ENCODE measurements at places on chromosomes 5 and 9.

DNA sequence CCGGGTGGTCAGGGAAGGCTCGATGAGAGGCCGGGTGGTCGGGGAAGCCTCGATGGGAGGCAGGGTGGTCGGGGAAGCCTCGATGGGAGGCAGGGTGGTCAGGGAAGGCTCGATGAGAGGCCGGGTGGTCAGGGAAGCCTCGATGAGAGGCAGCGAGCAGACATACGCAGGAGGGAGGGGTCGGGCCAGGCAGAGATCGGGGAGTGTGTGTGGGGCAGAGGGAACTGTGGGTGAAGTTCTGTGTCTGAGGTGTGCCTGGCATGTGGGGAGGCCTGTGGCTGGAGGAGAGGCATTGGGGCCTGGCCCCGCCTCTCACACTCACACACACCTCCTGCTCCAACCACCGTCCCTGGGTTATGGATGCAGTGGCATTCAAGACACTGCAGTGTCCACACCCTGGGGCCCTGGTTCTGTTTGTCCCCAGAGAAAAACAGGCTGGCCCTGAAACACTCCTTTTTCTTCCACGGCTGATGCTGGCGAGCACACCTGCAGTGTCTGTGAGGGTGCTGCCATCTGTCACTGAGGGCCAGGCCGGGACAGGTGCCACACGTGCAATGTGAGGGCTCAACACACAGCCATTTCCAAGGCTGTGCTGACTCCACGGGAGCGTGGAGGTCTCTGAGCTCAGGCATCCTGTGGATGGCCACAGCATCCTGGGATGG is 6.5 kb upstream of the PLEKHG4B start:
- no peak overlapping the region for H3K27ac ChIP-seq
- H3K4me3 ChIP-seq: no peak overlapping the region
- peaks cover 7% of the 10 kb centered on the region for H3K27me3 ChIP-seq
- peaks cover 4% of the 10 kb centered on the region for H3K4me1 ChIP-seq
- DNase-seq: no peak
- no peaks in the 10 kb centered on the region for H3K36me3 ChIP-seq

DNA sequence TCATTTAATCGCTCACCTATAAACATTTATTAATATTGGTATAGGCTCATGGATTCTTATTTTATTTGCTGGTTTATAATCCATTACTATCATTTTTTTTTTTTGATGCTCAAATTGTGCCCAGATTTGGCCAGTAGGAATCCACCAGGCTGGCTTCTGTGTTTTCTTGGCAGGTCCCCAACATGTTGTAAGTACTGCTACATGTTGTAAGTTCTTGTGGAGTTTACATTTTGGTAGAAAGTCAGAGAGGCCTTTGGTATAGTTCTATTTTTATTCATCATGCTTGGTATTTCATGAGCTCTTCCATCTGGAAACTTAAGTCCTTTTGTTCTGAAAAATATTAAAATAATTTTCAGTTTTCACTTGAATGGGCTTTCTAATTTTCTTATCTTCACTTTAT is 47.1 kb downstream of the MAT2B start:
- no peaks in the 10 kb centered on the region for H3K4me1 ChIP-seq
- no peak overlapping the region for H3K4me3 ChIP-seq
- DNase-seq: no peak
- H3K27ac ChIP-seq: no peak overlapping the region

- peak; percentile 50 for DNase-seq
- H3K27me3 ChIP-seq: no peaks in the 10 kb centered on the region
- H3K27ac ChIP-seq: no peak overlapping the region
- H3K4me1 ChIP-seq: no peaks in the 10 kb centered on the region
- H3K4me3 ChIP-seq: no peak overlapping the region
- no peaks in the 10 kb centered on the region for H3K36me3 ChIP-seq
These were observed 77.7 kb downstream of the DNAH5 start for GRCh38 chr5:13866792-13867191.

DNA sequence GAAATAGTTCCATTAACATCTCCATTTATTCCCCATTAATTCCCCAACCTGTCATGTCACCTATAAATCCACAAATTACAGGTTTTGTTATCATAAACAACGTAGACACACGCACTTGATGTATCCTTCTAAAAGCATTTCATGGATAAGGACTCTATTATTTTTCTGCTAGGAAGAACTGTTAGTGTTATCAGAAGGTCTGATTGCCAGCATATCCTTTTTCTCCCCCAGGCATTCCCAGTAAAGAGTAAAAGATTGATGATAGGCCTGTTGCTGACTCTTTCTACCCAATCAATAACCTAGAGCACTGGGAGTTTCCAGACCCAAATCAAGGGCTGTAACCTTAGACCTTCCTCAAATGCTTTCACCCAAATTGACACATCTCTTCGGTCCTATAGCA is 60.8 kb downstream of the RFK start:
- H3K4me3 ChIP-seq: no peak overlapping the region
- DNase-seq: no peak
- H3K27ac ChIP-seq: no peak overlapping the region
- H3K4me1 ChIP-seq: no peaks in the 10 kb centered on the region

GRCh38 chr5:100590867-100591266 is 55.7 kb downstream of the FAM174A start:
- H3K27me3 ChIP-seq: no peaks in the 10 kb centered on the region
- H3K27ac ChIP-seq: no peak overlapping the region
- H3K4me3 ChIP-seq: no peak overlapping the region
- DNase-seq: no peak

DNA sequence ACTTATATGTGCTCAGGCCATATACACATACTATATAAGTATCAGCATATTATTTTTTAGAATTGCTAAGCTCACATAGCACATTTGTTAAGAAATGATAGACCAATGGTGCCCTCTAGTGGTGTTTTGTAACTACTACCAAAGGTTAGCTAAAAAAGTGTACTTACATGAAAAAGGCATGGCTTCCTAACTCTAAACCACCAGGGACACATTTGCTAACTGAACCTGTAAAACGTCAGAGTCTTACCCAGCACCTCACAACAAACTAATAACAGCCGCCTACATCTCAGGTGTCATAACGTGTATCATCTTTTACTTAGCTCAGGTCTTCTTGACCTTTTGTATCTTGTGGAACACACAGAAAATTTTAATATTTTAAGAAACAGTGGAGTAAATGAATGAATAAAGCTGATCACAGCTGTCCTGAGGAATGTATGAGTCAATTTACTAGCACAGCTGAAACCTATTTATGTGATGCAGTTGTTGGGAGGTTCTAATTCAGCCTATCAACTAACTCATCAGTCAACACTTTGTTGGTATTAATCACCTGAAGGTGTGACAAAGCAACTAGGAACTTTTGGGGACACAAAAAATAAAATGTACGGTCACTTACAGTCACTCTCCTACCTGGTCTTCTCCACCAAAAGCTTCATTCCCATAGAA is 72.9 kb downstream of the BAAT start:
- no peak for DNase-seq
- H3K4me1 ChIP-seq: peaks cover 7% of the 10 kb centered on the region
- H3K27ac ChIP-seq: no peak overlapping the region
- H3K4me3 ChIP-seq: no peak overlapping the region

GRCh38 chr9:72648324-72649126 is 127.1 kb downstream of the TMC1 start:
- no peaks in the 10 kb centered on the region for H3K36me3 ChIP-seq
- no peak for DNase-seq
- no peaks in the 10 kb centered on the region for H3K27me3 ChIP-seq
- H3K4me3 ChIP-seq: no peak overlapping the region

GRCh38 chr9:3433066-3433465 is 92.7 kb downstream of the RFX3 start:
- H3K4me3 ChIP-seq: no peak overlapping the region
- no peak for DNase-seq
- H3K4me1 ChIP-seq: no peaks in the 10 kb centered on the region
- no peak overlapping the region for H3K27ac ChIP-seq
- no peaks in the 10 kb centered on the region for H3K36me3 ChIP-seq

- no peaks in the 10 kb centered on the region for H3K36me3 ChIP-seq
- no peak for DNase-seq
- no peaks in the 10 kb centered on the region for H3K27me3 ChIP-seq
- no peak overlapping the region for H3K27ac ChIP-seq
- H3K4me3 ChIP-seq: no peak overlapping the region
These were observed 243.3 kb upstream of the ACTBL2 start for GRCh38 chr5:57725658-57726504.

DNA sequence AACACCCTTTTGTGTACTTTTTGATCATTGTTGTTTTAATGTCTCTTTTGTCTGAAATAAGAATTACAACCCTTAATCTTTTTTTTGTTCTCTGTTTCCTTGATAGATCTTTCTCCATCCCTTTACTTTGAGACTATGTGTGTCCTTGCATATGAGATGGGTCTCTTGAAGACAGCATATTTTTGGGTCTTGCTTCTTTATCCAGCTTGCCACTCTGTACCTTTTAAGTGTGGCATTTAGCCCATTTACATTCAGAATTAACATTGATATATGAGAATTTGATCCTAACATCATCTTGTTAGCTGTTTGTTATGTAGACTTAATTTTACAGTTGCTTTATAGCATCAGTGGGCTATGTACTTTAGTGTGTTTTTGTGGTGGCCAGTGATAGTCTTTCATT is 382.5 kb downstream of the MED10 start:
- no peak for DNase-seq
- H3K4me1 ChIP-seq: no peaks in the 10 kb centered on the region
- H3K27ac ChIP-seq: no peak overlapping the region
- H3K36me3 ChIP-seq: no peaks in the 10 kb centered on the region
- H3K27me3 ChIP-seq: no peaks in the 10 kb centered on the region

GRCh38 chr5:160064995-160065614 is 54.1 kb downstream of the PWWP2A start:
- H3K4me3 ChIP-seq: no peak overlapping the region
- H3K36me3 ChIP-seq: peaks cover 20% of the 10 kb centered on the region
- H3K27ac ChIP-seq: no peak overlapping the region
- peak; percentile 61 for DNase-seq

DNA sequence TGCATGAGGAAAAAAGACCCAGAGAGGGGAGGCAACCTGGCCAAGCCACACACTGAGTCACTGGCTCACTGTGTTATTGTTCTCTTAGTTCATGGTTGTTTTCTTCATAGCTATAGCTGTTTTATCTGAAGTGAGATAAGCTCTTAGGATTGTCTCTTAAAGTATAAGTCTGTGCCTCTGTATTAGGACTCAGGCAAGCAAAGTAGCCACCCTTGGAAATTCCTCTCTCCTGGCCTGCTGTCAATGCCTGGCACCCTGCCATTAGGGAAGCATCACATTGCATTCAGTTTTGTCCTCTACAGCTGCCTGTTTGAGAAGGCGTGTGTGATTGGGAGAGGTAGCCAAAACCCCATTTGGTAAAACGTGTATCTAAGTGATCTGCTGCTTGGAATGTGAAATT is 147.4 kb upstream of the GLRA1 start:
- H3K4me1 ChIP-seq: no peaks in the 10 kb centered on the region
- no peak overlapping the region for H3K4me3 ChIP-seq
- no peaks in the 10 kb centered on the region for H3K36me3 ChIP-seq
- no peak overlapping the region for H3K27ac ChIP-seq
- DNase-seq: peak; percentile 62

DNA sequence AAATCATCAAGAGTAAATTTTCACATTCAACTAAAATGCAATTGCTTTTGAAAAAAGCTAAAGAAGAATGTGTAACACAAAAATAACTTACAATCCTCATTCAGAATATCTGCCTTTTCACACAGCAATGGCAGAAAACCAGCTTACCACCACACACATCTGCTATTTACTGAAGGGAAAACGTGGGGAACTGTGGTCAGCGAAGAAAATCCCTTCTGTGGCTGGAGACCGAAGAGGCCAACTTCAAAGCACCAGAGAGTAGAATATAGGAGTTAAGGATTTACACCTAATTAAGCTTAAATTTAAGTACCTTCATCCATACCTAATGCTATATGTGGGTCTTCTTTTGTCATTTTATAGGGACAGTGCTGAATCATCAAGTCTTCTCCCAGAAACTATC is 339.6 kb downstream of the DEPDC1B start:
- H3K4me1 ChIP-seq: no peaks in the 10 kb centered on the region
- DNase-seq: no peak
- no peaks in the 10 kb centered on the region for H3K27me3 ChIP-seq

- no peaks in the 10 kb centered on the region for H3K27me3 ChIP-seq
- peak; percentile 4 for DNase-seq
- H3K4me1 ChIP-seq: peaks cover 7% of the 10 kb centered on the region
- peaks cover 40% of the 10 kb centered on the region for H3K36me3 ChIP-seq
These were observed 71.9 kb downstream of the AMBP start for GRCh38 chr9:114006155-114006550.

GRCh38 chr9:137162505-137163364 is 7.1 kb downstream of the LRRC26 start:
- H3K4me3 ChIP-seq: no peak overlapping the region
- H3K4me1 ChIP-seq: no peaks in the 10 kb centered on the region
- peaks cover 75% of the 10 kb centered on the region for H3K27me3 ChIP-seq
- H3K36me3 ChIP-seq: no peaks in the 10 kb centered on the region
- DNase-seq: no peak

DNA sequence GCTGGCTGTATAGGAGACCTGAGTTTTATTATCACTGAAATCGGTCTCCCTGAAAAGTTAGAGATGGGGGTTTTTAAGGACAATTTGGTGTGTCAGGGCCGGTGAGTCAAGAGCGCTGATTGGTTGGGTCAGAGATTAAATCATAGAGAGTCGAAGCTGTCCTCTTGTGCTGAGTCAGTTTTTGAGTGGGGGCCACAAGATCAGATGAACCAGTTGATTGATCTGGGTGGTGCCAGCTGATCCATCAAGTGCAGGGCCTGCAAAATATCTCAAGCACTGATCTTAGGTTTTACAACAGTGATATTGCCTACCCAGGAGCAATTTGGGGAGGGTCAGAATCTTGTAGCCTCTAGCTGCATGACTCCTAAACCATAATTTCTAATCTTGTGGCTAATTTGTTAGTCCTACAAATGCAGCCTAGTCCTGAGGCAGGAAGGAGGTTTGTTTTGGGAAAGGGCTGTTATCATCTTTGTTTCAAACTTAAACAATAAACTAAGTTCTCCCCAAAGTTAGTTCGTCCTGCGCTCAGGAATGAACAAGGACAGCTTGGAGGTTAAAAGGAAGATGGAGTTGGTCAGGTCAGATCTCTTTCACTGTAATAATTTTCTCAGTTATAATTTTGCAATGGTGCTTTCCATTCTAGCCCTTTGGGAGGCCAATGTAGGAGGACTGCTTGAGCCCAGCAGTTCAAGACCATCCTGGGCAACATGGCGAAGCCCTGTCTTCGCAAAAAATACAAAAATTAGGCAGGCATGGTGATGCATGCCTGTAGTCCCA is 31.6 kb upstream of the RFK start:
- no peaks in the 10 kb centered on the region for H3K27me3 ChIP-seq
- H3K27ac ChIP-seq: no peak overlapping the region
- H3K36me3 ChIP-seq: no peaks in the 10 kb centered on the region

All from lung (tissue), 17 donors.